ENCODE measurements at places on chromosomes 3 and 15.

DNA sequence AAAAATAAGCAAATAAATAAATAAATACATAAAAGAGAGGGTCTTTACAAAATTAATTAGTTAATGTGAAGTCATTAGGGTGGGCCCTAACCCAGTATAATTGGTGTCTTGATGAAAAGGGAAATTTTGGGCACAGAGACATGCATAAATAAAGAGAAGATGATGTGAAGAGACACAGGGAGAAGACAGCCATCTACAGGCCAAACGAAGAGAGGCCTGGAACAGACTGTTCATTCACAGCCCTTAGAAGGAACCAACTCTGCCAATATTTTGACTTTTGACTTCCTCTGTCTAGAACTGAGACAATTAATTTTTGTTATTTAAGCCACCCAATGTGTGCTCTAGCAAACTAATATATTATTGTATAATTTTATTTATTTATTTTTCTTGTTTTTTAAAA is 29.6 kb upstream of the SELENOK start:
- peak; percentile 26 for DNase-seq

DNA sequence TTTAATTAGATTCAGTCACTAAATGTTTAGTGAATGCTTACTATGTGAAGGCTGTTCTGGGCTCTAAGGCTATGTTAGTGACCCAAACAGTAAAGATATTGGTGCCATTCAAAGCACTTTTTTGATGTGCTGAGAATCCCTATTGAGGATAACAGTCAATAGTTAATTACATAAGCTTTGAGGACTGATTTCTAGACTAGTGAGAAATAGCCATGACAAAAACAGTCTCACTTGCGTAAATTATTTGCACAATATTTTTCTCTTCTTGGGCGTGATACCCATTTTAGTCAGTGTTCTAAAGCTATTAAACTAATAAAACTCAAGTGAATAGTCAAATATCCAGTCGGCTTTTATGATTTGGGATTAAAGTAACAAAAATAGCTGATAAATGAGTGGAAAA is 74.6 kb downstream of the UBE2E2 start:
- DNase-seq = no peak

- no peak for DNase-seq
These were observed 206.1 kb upstream of the LRIG1 start for GRCh38 chr3:66706890-66707289.

DNA sequence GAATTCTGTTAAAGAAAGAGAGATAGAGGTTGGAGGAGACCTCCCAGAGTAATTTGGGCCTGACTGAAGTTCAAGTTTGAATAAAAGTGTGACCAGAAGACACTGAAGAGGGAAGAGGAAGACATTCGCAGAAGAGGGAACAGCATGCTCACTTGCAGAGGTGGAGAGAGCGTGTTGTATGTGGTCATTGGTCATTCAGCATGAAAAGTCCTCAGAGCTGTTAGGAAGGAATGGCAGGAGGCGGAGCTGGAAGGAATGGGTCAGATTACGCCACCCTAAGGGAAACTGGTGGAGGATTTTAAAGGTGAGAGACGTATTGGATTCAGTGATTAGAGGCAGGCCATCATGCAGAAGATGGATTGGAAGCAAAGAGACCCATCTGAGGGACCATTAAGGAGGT is 41.6 kb downstream of the IQCH start:
- DNase-seq = no peak

GRCh38 chr15:87736891-87737389 is 519.6 kb downstream of the NTRK3 start:
- no peak for DNase-seq

GRCh38 chr3:129245141-129245540 is 4.3 kb upstream of the COPG1 start:
- DNase-seq = no peak

- DNase-seq = no peak
These were observed 193.4 kb downstream of the PDZRN3 start for GRCh38 chr3:73431183-73431900.

GRCh38 chr15:82595766-82596165 is 51.4 kb downstream of the CPEB1 start:
- no peak for DNase-seq

- DNase-seq = no peak
These were observed 42.6 kb upstream of the GCSAM start for GRCh38 chr3:112175646-112176045.

DNA sequence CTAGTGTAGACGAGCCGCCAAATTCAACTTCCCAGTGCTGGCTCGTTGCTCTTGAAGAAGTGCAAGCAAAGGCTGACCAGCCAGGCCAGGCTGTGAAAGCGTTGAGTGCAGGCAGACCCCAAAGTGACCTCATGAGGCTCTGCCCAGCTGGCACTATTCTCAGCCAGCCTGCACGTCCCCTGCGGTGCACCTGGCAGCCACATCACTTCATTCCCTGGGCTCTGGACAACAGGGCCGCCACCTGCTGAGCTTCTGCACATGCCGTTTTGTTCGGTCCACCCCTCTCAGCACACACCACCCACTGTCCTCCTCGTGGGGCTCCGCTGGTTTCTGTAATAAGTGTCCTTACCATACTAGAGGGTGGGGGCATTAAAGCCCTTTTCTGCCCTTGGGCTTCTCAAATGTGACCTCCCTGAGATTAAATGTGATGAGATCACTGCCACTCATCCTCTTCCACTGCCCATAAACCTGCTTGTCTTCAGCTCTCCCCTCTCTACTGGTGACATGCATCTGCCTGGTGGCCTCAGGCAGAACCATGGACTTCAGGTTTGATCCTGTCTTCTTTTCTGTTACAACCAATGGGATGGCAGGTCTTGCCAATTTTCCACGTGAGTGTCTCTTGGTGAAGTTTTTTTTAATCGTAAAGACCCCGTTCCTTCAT is 6.1 kb downstream of the RASGRF1 start:
- no peak for DNase-seq
